ENCODE measurements at places on chromosomes 11 and 22. TPM values are rescaled to one million over a fixed set of nuclear protein-coding genes. Genes with fewer than 3 reads are reported as not detected.

The H19 gene
- 0.25 TPM for total RNA-seq

The TRIM29 gene
- not detected for total RNA-seq

DNA sequence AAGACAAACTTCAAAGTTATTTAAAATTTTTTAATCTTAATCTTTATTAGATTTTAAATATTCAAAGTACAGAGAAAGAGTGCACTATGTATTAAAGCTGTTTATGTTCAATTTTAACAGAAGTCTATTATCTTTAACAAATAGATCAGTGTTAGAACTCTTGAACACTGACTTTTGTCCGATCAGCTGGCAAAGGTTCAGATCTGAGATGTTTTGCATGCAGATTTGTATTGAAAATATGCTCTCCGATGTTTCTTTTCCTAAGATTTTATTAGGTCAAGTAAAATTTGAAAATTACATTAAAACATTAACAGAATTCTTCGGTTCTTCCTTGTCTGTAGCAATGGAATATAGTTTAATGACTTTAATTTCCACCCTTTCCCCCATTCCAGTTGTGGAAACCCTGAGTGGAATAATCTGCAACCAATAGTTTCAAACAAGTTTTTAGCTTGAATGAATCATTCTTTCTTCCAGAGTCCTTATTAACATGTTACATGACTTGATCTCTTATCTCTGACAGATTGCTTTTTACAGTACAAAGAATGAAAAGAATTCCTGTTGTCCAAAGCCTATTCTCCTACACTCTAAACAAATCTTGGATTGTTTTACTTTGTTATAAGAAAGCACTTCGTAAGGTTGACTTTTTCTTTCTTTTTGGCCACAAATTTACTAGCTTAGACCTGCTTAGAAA lies 11.4 kb upstream of the TCP11L1 start:
- no peaks in the 10 kb centered on the region for H3K36me3 ChIP-seq
- DNase-seq: no peak
- peaks cover 11% of the 10 kb centered on the region for H3K27me3 ChIP-seq
- no peak overlapping the region for H3K27ac ChIP-seq
- H3K4me3 ChIP-seq: no peak overlapping the region

DNA sequence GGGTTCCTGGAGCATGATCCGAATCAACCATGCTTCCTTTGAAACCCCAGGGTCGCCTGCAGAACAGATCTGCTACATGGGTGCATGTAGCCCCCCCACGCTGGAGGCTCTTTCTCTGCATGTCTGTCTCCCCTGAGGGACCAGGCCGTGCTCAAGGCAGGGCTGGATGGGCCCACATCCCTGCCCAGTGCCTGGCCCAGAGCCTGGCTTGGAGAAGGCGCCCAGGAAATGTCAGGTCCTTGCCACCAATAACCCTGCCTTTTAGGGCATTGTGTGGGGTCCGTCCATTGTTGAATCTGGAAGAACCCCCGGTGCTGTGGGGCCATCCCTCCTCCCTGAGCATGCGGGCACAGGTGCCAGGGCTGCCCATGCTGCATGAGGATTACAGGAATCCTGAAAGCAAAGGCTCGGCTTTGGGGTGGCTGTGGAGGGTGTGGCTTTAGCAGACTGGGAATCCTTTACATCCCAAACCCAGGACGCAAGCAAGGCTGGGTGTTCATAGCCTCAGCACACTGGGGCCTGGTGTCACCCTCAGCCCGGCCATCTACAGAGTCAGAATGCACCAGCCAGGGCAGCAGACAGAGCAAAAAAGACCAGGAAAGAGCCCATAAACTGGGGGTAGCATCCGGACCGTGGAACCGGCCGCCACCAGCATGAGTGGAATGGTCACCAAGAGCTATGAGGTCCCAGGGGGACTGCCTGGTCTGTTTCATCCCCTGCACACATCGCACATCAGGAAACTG lies 48.2 kb downstream of the RTL6 start:
- H3K36me3 ChIP-seq: no peaks in the 10 kb centered on the region
- H3K27ac ChIP-seq: no peak overlapping the region
- peaks cover 8% of the 10 kb centered on the region for H3K4me1 ChIP-seq
- DNase-seq: no peak

The SCUBE2 gene
- not detected for total RNA-seq

DNA sequence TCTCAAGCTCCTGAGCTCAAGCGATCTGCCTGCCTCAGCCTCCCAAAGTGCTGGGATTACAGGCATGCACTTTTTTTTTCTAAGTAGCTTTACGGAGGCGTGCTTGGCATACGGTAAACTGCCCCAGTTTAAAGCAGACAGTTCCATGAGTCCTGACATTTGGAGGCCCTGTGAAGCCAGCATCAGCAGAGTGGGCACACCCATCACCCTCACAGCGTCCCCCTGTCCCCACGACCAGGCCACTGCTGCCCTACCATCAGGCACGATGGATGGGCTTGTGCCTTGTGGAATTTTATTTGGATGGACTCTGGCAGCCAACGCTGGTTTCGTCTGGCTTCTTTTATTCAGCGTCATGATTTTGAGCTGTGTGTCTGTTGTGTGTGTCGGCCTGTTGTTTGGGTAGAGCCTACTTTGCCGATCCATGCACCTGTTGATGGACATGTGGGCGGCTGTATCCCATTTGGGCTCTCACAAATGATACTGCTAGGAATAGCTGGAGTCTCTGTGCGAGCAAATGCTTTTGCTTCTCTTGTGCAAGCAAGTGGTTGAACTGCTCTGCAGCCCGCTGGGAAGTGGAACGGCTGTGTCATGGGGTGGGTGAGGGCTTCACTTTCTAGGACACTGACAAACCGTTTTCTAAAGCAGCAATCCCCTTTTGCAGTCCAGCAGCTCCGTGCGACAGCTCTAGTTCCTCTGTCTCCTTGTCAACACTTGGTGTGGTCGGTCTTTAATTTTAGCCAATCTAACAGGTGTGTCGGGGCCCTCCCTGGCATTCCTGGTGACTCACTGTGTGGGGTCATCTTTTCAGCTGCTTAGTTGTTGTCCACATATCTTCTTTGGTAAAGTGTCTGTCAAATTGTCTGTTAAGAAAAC lies 23.8 kb downstream of the KCNQ1 start:
- H3K4me3 ChIP-seq: no peak overlapping the region
- H3K36me3 ChIP-seq: no peaks in the 10 kb centered on the region
- H3K27ac ChIP-seq: no peak overlapping the region
- H3K27me3 ChIP-seq: no peaks in the 10 kb centered on the region
- peaks cover 23% of the 10 kb centered on the region for H3K4me1 ChIP-seq

DNA sequence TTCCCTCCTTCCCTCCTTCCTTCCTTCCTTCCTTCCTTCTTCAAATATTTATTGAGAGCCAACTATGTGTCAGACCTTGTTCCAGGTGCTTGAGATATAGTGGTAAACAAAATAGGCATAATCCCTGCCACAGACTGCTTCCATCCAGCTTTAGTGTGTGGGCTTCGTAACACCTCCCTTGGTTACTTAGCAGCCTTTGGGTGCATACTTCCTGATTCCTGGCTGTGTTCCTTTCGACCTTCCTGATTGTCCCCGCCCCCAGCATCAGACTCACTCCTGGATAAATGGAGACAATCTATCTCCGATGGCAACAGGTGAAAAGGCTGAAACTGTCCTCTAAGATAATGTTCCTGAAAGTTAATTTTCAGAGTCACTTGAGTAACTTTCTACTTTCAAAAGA lies 13.5 kb downstream of the CCDC81 start:
- no peak overlapping the region for H3K4me3 ChIP-seq
- no peak overlapping the region for H3K27ac ChIP-seq
- H3K36me3 ChIP-seq: no peaks in the 10 kb centered on the region
- DNase-seq: no peak
- H3K4me1 ChIP-seq: no peaks in the 10 kb centered on the region
- H3K27me3 ChIP-seq: peaks cover 1% of the 10 kb centered on the region

- peak; percentile 37 for DNase-seq
- H3K27ac ChIP-seq: no peak overlapping the region
- H3K4me3 ChIP-seq: no peak overlapping the region
- H3K36me3 ChIP-seq: peaks cover 86% of the 10 kb centered on the region
- H3K27me3 ChIP-seq: no peaks in the 10 kb centered on the region
Measured at GRCh38 chr22:29524442-29525191, 28.9 kb downstream of the THOC5 start.

DNA sequence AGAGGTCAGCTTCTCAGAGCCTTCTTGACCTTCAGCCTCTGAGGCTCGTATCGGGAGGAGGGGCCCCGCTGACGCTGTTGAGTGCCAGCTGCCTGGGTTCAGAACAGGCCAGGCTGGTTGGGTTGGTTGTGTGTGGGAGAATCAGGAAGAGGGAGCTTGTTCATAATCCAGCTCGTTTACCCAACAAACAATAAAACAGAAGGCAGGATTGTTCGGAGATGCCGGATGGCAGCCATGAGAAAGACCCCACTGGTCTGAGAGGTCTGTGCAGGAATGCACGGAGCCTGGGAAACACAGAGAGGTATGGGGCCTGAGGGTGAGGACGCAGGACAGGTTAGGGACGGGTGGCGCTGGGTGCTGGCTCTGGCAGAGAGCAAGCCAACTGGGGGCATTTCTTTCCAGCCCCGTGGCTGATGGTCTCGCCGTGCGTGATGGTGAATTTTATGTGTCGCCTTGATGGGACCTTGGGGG lies 31.6 kb upstream of the SHANK2 start:
- no peak overlapping the region for H3K27ac ChIP-seq
- no peak overlapping the region for H3K4me3 ChIP-seq
- H3K36me3 ChIP-seq: no peaks in the 10 kb centered on the region
- H3K27me3 ChIP-seq: no peaks in the 10 kb centered on the region
- H3K4me1 ChIP-seq: no peaks in the 10 kb centered on the region
- no peak for DNase-seq

DNA sequence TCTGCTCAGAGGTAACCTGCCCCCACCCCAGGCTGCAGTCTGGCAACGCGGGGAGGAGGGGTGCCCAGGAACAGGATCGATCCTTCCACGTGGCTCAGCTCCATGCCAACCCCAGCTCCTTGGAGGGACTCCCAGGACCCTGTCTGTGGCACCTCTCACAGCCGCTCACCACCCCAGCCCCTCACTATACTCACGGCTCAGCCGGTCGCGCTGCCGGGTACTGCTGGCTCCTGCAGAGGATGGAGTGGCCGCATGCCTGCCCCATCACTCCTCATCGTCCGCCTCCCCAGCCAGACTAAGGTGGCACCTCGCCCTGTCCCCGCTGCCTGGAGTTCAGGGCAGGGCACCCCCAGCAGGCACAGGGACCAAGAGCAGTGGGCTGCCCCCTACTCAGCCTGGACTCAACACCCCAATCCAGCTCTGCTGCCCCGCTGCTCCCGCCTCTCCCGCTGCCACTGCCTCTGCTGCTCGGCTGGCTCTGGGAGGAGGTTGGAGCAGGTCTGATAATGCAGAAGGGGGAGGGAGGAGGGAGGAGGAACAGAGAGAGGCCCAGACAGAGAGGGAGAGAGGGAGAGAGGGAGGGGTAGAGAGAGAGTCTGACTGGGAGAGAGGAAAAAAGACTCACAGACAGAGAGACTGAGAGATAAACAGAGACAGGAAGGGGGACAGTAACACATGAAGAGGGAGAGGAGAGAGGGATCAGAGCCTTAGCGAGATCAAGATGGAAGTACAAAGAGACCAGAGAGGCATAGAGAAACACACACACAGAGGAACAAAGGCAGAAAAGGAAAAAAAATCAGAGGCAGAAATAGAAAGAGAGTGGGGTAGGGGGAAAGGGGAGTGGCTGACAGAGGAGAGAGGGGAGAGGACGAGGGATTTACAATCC lies at the start of gene PDE2A:
PDE2A (minus strand) TSS at position 480 of the 886 bp plus-strand sequence; CDS start at position 265, 215 bp downstream.
- no peak within 1 kb of the TSS for H3K27ac ChIP-seq
- no peak within 1 kb of the TSS for H3K4me3 ChIP-seq
- H3K4me1 ChIP-seq: peaks cover 9% of the 10 kb centered on the region

DNA sequence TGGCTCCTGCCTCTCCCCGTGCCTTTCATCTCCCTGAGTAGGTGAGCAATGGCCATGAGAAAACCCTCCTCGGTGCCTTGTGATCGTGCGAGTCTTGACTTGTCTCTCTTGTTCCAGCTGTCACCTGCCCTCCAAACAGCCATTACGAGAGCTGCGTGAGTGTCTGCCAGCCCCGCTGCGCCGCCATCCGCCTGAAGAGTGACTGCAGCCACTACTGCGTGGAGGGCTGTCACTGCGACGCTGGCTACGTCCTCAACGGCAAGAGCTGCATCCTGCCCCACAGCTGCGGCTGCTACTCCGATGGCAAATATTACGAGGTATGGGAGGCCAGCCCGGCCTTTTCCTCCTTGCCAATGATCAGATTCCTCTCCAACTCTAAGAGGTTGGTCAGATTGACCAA lies 51.7 kb downstream of the TECTA start:
- no peak overlapping the region for H3K27ac ChIP-seq
- H3K4me3 ChIP-seq: no peak overlapping the region
- no peaks in the 10 kb centered on the region for H3K27me3 ChIP-seq
- H3K36me3 ChIP-seq: no peaks in the 10 kb centered on the region
- no peaks in the 10 kb centered on the region for H3K4me1 ChIP-seq
- no peak for DNase-seq

The SULT4A1 gene
- total RNA-seq: not detected

DNA sequence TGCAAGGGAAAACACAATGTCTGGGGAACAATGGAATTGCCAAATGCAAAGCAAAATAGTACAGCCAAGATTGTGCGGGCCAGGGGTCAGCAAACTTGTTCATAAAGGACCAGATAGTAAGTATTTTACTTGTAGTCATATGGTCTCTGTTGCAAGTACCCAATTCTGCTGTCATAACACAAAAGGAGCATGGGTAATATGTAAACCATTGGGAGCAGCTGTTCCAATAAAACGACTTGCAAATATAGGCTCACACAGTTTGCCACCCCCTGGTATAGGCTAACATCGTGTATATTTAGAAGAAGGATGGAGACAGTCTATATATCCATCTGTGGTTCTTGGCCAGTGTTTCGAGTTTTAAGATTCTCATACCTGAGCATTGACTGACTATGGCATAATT lies 15.6 kb downstream of the SDHAF2 start:
- no peaks in the 10 kb centered on the region for H3K27me3 ChIP-seq
- no peak overlapping the region for H3K4me3 ChIP-seq
- H3K27ac ChIP-seq: no peak overlapping the region
- no peaks in the 10 kb centered on the region for H3K4me1 ChIP-seq
- DNase-seq: no peak

- H3K4me3 ChIP-seq: no peak overlapping the region
- no peaks in the 10 kb centered on the region for H3K4me1 ChIP-seq
- no peak for DNase-seq
- H3K27ac ChIP-seq: no peak overlapping the region
- H3K36me3 ChIP-seq: no peaks in the 10 kb centered on the region
Measured at GRCh38 chr22:47697861-47698260, 935.4 kb downstream of the TBC1D22A start.

The OR10AG1 gene
- not detected for total RNA-seq

DNA sequence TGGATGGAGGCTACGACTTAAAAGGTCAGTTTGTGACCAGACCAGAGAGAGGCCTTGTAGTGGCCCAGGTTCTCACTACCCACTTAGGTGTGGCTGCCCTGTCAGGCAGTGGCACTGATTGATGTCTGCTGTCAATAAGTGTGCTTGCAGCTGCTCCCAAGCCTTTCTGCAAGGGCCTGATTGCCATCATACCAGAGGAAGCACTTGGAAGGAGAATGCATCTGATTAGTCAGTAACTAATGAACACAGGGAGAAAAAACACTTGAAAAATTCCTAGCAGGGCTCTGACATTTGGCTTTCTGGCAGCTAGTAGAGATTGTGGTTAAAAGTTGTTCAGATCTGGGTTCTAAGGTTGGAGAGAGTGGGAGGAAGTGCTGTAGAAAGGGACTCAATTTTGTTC lies 107.5 kb downstream of the NAV2 start:
- DNase-seq: no peak
- no peak overlapping the region for H3K4me3 ChIP-seq
- no peaks in the 10 kb centered on the region for H3K27me3 ChIP-seq
- H3K27ac ChIP-seq: no peak overlapping the region

- H3K4me3 ChIP-seq: no peak overlapping the region
- H3K27me3 ChIP-seq: no peaks in the 10 kb centered on the region
- DNase-seq: no peak
- H3K4me1 ChIP-seq: no peaks in the 10 kb centered on the region
- no peak overlapping the region for H3K27ac ChIP-seq
- H3K36me3 ChIP-seq: no peaks in the 10 kb centered on the region
Measured at GRCh38 chr11:12746593-12747097, 72.4 kb downstream of the TEAD1 start.
